Karpas-422 (cell line): ENCODE measurements at places on chromosomes 1 and 21.

GRCh38 chr21:29201186-29201585 is 70.7 kb downstream of the MAP3K7CL start:
- no peak for DNase-seq

DNA sequence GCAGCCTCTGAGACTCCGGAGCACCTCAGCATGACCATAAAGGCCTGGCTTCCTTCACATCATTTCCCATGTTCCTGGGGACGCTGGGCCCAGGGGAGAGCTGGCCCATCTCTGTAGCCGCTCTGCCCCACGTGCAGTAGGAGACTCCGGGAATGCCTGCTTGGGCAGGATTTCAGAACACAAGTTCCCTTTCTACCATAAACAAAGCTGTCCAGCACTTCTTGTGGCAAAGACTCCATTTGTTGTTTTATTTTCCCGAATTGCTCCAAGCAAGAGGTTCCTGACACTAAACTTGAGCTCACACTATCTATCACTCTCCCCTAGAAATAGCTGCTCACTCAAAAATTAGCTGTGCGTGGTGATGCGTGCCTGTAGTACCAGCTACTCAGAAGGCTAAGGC is 21.9 kb downstream of the CHD5 start:
- DNase-seq: no peak

DNA sequence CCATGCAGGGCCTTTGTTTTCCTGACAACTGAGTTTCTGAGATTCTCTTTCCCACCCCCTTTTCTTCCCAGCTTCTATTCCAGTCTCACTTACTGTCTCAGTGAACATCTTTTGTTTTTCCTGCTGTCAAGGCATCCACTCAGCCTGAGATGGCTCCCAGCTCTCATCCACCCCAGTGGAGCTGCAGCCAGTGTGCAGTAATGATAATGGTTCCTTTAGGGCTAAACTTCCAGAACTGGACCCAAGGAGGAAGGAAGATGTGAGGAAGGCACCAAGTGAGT is 44.4 kb upstream of the KIRREL1 start:
- DNase-seq: no peak

DNA sequence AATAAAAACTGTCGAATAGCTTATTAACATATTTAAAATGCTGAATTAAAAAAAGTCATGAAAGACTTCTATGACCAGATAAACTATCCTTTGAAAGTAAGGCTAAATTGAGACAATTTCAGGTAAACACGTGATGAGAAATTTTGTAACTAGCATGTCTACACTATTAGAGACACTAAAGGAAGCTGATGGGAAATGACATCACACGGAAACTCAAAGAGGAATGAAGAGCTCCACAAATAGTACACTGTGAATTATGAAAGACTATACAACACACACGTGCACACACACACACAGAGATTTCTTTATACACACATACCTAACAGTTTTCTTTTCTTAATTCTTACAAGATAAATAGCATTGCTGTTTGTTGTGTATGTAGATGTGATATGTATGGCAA is 70.9 kb upstream of the PLA2G4A start:
- no peak for DNase-seq

GRCh38 chr21:28627261-28627660 is 365.4 kb downstream of the LTN1 start:
- DNase-seq: no peak

GRCh38 chr1:76023669-76024435 is 50.7 kb upstream of the ST6GALNAC3 start:
- no peak for DNase-seq

DNA sequence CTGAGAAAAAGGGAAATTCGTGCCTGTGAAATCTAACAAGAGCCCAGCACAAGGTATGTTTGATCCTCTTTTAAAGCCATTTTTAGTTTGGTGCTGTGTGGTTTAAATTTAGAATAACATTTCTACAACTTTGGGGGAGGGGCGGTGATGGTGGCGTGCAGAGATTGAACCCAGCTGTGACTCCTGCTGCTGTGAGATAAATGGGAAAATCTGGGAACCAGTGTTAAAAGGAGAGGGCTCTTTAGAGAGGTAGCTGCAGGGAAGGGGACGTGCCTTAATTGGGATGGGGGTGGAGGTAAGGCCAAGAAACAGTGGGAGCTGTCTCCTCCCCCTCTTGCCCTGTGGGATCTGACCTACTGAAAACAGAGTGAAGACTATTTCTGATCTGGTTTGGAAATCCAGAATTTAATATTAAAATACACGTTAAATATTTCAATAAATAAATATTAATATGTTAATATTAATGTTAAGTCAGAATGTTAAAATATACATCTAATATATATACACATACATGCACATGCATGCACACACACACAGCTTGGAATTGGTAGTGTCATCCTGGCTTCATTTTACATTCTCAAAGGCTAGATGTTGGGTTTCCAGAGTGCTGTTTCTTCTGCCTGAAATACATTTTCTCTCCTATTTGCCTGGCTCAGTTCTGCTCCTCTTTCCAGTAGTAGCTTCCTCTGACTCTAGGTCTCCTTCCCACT is 30.1 kb upstream of the DNAJC6 start:
- no peak for DNase-seq

DNA sequence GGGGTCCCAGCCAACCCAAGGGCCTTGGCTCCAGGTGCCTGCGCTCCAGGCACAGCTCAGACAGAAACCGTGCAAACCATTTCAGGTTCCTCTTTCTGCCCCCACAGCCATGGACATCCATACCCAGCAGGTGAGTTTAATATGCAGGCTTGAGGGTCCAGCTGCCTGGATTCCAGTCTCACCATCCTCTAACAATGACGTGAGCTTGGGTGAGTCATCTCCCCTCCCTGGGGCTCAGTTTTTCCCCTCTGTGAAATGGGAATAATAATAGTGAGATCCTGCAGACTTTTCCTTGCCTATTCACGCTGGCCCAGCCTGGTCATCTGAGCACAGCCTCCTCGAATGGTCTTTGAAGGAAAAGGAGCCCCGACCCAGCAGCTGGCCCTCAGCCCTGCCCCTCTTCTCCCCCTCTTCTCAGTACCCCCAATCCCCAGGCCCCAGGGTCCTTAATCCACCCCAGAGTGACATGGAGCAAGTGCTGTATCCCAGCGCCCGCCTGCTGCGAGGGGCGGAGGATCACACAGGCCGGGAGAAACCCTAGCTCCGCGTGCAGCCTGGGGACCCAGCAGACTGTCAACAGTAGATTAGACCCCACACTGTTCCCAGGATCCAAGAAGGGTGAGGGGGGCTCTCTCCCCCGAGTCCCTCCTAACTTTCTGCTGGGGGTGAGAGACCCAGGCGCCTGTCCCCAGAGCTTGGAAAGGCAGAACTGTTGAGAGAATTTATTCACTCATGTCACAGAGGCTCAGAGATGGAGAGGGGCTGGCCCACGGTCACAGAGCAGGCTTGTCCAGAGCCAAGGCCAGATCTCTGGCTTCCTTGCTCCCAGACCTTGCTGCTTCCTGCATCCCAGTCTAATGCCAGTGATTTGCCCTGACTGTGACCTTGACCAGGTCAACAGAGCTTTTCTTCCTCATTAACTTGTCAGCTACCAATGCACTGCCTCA is 49.2 kb downstream of the TAS1R2 start:
- DNase-seq: no peak

DNA sequence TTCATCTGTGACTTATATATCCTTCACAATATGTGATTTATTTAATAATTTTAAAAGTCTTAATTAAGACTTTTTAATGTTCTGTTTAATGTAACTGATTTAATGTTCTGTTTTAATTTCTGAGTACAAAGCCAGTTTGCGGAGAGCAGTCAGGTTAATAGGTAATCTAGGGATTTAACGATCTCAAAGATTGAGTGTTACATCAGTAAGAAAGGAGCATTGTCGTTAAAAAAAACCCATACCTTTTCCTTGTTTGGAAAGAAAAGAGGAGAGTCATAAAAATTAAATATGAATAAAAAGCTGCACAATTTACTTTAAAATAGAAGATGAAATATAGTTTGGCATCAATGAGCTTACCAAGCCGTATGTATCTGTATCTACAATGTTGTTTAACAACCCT is 621.4 kb downstream of the KIF26B start:
- DNase-seq: no peak

DNA sequence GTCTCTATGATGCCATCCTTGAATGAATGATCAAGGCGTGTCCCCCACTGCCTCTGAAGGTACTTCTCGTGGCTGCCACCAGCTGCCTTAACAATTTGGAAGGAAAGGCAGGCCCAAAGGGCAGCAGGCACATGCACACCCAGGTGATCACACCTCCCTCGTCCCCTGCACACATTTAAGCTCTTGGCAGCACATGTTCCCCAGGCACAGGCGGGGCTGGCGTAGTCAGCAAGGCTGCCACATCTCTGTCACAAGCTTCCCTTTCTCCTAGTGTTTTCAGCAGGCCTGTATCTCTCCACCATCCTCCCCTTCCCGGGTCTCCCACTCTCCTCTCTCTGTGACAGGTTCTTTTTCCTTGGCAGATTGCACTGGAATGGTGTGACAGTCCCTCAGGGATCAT is 111.9 kb downstream of the CACNA1E start:
- DNase-seq: no peak

- DNase-seq: peak; percentile 92
Measured at GRCh38 chr1:92484472-92485380, 2.0 kb downstream of the GFI1 start.

- no peak for DNase-seq
Measured at GRCh38 chr1:186760446-186760845, 68.3 kb upstream of the PLA2G4A start.

DNA sequence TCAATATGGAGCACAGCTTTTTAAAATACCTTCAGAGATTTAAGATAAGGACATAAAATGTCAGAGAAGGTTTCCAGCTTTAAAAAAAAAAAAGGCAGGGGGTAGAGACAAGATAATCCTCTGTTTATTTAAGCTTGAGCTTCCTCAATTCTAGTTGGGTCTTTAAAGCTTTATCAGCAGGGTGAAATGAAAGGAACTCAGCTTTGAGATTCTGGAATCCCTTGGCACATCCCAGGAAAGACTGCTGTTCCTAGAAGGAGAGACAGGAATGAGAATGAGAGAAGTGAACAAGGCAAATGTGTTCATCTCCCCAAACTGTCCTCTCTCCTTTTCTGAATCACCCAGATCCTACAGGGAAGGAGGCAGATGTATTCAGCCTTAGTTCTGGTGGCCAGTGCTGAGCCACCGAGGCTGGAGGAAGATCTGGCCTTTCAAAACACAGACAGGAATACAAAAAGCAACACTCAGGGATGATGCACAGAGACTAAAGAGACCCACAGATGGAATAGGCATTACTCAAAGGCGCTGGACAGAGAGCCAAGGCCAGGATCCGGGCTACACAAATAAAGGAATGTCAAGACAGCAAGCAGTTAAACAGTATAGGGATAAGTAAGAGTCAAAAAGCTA is 385.8 kb upstream of the DUSP10 start:
- no peak for DNase-seq

- no peak for DNase-seq
Measured at GRCh38 chr1:92934395-92935378, 26.6 kb downstream of the DIPK1A start.
